MM.1S (cell line): ENCODE measurements at places on chromosomes 6 and 20.
A peak's percentile ranks its signal among the peaks of the same experiment; 100 is the strongest.

GRCh38 chr6:41487860-41488432 lies 58.2 kb upstream of the FOXP4 start:
- DNase-seq = no peak

DNA sequence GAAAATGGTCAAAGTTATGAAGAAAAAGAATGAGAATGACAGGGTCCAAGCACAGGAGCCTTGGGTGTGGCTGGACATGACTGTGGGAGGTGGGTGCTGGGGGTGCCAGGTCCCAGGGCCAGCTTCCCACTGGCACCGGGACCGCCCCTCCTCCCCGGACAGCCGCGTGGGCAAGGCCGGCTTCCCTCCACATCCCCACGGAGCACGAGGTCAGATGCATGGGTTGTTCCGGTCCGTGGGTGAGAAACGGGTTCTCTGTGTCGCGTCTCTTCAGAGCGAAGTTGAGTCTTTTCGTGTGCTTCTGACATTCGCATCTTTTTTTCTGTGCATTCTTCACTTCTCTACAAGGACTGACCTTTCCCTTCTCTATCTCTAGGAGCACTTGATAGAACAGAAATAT lies 30.1 kb downstream of the KIF25 start:
- no peak for DNase-seq

DNA sequence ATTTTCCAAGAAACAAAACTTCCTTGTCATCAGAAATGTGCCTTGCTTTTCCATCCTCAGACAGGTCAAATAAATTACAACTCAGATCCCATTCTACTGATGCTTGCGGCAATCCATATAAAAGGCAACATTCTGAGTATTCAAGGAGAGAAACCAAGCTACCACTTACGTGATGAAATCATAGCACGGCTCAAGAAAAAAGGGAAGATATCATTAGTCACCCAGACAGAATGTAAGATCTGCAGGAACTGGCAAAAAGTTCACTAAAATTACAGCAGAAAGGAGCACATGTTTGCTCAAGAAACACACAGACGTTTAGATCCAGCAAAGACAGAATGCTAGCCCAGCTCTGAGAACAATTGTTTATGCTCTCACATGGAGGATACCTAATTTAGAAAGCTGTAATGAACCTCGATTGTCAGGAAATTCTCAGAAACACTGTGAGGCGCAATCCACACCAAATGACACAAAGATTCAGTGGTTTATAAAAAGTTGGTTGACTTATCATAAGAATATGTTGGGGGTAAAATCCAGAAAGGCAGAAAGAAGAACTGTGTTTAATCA lies 304.2 kb downstream of the ADGRG6 start:
- no peak for DNase-seq

GRCh38 chr6:11964729-11965335 lies 47.3 kb upstream of the HIVEP1 start:
- DNase-seq = no peak

GRCh38 chr20:10111139-10111958 lies 76.6 kb downstream of the ANKEF1 start:
- peak; percentile 18 for DNase-seq

DNA sequence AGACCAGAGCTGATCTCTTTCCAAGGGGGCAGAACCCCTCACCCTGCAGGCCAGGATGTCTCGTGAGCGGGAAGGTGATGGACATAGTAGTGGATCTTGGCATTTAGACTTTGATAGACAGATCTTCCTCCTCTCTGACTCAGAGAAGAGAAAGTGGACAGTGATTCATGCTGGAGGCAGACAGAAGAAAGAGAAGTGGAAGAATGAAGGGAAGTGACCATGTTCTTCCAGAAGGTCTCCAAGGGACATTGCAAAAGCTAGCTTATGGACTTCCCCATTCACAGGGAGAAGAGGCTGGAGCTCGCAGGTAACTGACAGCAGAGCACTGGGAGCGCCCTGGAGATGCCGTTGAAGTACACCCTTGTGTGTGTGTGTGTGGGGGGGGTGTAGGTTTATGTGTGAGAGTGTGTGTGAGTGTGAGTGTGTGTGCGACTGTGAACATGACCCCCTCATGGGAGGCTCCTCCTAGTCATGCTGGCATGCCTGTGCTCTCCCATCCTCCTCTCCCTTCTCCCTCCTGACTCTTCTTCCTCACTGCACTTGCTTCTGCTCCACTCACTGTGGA lies 8.0 kb upstream of the RAET1L start:
- no peak for DNase-seq

- no peak for DNase-seq
These were observed 175.4 kb upstream of the FLRT3 start for GRCh38 chr20:14512839-14513238.

GRCh38 chr20:34716921-34717229 lies 12.7 kb downstream of the TP53INP2 start:
- no peak for DNase-seq

DNA sequence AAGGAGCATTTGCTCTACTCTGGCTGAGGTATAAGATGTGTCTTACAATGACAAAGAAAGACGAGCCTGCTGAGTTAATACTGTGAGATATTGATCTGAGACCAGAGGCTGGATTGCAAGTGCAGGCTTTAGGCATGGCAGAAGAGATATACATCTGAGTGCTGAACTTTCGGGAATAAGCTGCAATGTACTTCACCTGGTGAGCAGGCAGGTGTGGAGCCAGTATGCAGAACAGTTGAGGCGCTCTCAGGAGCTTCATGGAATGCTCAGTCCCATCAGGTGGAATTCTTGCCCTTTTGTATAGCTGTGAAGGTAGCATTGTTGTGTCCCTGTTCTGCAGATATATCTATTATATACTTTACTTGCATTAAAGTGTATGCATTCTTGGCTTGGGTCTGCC lies 179.3 kb upstream of the RIMS1 start:
- no peak for DNase-seq

DNA sequence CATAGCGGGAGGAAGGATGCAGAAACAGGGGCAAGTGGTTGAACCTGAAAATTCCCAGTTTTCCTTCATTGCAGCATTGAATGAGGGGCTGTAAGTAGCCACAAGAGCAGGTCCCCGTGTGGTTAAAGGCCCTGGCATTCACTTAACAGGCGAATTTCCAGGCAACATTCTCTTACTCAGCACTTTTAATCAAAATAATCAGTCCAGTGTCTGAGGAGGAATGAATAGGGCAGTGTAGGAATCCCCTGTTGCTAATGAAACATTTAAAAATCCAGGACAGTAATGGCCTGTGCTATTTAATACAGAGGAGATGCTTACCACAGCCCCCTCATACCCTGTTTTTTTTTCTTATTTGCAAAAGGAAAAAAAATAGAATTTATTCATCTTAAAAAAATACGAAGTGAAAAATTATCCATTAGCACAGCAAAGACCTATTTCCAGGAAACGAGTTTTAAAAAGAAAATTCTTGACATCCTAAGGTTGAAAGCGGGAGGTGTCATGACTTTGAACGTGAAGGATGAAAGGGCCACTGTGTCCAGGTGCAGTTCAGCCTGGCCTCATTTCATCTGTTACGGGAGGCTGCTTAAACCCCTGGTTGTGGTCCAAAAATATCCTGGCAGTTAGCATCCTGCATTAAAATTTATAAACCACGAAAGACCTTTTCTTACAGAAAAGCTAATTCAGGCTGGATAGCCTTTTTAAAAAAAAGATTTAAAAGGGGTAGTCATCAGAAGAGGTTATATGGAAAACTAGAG lies 20.2 kb downstream of the MYLK4 start:
- DNase-seq = no peak

DNA sequence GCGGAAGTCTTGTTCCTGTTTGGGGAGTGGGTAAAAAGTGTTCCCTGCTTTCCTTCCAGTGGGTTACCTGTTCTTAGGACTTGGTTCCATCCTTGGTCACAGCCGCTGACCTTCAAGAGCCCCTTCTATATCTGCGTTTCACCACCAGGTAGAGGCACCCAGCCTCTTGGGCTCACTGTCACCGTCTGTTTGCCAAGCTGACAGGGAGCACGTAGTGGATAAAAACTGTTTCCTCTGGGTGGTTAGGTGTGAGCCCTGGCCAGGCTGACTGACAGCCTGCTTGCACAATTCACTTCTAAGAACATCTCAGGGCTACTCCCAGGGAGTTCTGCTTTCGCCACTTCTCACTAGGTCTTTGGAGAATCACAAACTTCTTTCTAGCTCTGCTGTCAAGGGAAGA lies 1.8 kb upstream of the JPH2 start:
- DNase-seq = no peak

DNA sequence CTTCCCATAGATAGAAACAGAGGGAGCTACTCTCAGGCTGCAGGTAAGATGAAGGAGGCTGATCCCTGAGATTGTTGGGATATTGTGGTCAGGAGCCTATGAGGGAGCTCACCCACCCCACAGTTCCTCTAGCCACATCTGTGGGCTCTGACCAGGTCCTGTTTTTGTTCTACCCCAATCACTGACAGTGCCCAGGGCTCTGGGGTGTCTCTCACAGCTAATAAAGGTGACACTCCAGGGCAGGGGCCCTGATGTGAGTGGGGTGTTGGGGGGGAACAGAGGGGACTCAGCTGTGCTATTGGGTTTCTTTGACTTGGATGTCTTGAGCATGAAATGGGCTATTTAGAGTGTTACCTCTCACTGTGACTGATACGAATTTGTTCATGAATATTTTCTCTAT lies 2.8 kb downstream of the HLA-F start:
- DNase-seq = no peak

GRCh38 chr20:14879020-14879697 lies 541.7 kb upstream of the FLRT3 start:
- peak; percentile 45 for DNase-seq

DNA sequence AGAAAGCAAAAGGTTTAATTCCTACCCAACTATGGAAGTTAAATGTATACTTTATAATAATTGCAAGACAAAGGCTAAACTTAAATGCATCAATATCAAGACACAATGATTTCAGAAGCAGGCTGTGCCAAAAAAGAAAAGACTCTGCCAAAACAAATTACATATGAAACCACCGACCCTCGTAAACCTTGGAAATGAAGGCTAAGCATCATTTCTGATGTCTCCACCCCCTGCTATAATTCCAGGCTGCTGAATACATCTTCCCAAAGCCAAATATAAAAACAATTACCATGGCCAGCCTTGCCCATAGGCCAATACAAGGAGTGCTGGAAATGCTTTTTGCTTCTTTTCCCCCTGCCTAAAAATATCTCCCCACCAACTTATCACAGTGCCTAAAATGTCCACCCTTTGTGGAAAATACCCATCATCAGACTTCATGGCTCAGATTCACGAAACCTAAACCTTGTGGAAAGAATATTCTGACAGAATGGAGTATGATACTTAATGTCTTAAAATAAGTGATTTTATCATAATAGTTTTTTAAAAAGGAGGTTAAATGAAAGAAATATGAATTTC lies 37.4 kb downstream of the RCAN2 start:
- DNase-seq = no peak

GRCh38 chr20:36573798-36574365 lies 485 bp downstream of the TGIF2 start:
- DNase-seq = peak; percentile 45

DNA sequence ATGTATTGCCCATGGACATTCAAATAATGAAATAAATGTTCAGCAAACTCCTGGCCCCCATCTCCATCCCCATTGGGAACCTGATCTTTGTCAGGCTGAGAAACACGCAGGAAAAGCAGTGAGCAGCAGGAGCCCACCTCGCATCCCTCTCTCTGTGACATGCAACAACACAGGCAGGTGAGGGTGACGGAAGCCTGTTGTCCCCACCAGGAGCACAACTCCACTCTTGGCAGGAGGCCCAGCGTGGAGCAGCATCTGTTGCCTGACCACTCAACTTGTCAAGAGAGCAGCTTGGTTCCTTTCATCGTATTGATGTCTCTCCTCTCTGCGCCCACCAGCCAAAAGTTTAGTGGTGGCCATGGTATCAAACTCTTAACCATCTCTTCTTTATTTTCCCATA lies 586.9 kb upstream of the ARID1B start:
- DNase-seq = no peak

- DNase-seq = no peak
These were observed 16.2 kb upstream of the VAPB start for GRCh38 chr20:58372806-58373205.

GRCh38 chr6:150503586-150504339 lies 95.9 kb upstream of the PLEKHG1 start:
- DNase-seq = no peak

GRCh38 chr6:44233567-44234100 lies 10.2 kb downstream of the SLC29A1 start:
- DNase-seq = no peak

- no peak for DNase-seq
These were observed 57.2 kb downstream of the LRFN2 start for GRCh38 chr6:40529919-40530318.

DNA sequence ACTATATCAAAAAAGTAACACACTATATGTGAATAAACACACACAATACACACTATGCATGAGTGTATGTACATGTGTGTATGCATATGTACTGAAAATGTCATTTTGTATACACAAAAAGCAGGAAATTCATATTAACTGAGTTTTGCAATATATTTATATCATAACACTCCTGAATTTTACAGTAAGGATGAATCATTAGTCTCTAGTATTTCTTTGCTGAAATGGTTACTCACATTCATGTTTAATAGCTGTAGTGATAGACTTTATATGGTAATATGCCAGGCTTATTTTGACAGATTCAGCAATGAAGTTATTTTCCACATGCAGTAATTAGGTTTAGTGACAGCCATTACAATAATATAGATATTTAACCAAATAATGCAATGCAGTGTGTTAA lies 1216.2 kb upstream of the CITED2 start:
- DNase-seq = no peak

DNA sequence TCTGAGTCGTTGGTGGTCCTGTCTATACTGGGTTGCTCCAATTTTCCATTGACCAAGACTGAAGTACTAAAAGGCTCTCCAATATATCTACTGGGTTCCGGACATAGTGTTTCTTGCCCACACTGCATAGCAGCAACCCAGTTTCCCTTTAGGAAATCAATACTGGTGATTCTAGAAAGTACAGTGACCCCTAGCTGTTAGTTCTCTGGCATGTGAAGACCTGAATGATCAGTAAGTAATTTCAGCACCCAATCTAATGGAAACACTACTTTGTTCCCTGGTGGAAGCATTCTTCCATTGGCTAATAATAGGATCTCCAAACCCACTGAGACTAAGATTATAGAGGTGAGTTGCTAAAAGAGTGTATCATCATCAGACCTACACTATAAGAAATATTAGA lies 40.8 kb upstream of the STMND1 start:
- DNase-seq = no peak

GRCh38 chr20:20231528-20232298 lies 136.2 kb upstream of the INSM1 start:
- DNase-seq = no peak

DNA sequence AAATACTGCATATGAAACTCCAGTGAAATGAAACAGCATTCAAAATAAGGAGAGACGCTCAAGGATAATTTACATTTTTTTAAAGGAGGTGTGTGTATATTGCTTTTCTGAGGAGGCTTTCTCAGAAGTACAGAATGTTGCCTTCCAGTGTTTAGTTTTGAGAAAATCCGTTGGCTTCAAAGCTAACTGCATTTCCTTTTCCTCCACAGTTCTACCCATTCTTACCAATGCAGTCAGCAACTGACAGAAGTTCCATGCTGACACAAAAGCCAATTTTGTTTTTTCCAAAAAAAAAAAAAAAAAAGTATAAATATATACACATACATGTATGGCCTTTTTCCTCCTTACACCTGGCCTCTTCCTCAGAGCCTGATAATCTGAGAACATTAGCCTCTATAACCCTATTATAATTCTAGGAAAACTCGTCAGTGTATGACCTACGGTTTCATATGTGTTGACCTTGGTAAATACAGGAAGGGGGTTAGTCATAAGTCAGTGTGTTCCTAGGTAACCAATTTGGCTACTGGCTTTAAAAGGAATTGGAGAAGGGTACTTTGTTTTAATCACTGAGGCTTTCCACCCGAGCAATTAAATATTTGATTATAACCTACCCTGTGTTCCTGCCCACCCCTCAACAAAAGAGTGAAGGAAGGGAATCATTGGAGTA lies 24.2 kb downstream of the MGME1 start:
- no peak for DNase-seq
